ENCODE measurements at places on chromosomes 16 and 17.
A peak's percentile ranks its signal among the peaks of the same experiment; 100 is the strongest.

- peak; percentile 69 for DNase-seq
These were observed 33.8 kb upstream of the CRISPLD2 start for GRCh38 chr16:84785843-84786581.

GRCh38 chr16:66270333-66270927 lies 96.1 kb upstream of the CDH5 start:
- no peak for DNase-seq

DNA sequence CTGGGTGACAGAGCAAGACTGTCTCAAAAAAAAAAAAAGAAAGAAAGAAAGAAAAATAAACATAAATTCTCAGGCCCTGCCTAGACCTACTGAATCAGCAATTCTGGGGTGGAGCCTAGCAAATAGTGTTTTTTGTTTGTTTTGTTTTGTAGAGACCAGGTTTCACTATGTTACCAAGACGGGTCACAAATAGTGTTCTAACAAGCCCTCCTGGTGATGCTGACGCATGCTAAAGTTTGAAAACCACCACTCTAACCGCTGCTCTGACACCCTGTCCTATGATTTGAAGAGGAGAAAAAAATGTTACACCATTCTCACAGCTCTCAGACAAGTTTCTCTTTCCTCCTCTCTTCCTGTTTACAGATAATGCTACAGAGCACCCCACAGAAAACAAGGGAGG lies 1.5 kb downstream of the MRPL10 start:
- no peak for DNase-seq

DNA sequence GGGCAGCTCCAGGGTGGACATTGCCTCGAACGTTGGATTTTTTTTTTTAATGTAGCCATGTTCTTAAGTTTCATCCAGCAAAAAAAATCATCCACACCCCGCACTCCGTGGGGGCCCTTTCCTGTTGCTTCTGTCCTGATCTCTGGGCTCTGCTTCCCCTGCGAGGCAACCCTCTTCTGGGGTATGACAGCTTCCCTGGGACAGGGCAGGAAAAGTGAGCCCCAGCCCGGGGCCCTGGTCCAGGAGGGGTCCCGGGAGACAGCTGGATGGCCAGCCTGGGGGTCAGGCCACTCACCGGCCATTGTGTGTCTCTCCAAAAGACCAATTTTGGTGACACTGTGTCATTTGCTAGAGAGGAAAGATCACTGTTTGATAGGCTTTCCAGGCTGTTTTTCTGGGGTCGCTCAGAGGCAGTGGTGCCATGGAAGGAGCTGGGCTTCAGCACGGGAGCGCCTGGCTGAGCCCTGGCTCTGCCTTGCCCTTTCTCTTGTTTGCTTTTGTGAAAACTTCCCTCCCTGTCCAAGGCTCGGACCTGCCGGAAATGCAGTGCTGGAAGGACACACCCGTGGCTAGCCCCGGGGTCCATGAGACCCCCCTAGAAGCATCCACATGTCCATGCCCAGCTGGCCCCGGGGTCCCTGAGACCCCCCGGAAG lies 41.0 kb upstream of the CHMP6 start:
- DNase-seq = no peak

DNA sequence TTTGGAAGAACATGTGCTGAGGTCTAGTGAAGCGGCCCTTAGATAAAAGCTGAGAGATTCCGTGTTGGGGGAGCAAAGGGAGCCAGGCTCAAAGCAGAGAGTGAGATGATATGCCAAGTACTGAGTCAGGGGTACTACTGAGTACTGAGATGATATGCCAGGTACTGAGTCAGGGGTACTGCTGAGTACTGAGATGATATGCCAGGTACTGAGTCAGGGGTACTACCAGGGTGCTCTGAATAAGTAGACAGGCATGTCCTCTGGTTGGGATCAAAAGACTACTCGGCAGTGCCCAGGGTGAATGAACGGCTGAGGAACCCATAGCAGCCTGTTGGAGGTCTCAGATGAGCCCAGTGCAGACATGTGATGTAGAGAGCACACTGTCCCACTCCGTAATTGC lies 239.0 kb downstream of the SOX9 start:
- no peak for DNase-seq

DNA sequence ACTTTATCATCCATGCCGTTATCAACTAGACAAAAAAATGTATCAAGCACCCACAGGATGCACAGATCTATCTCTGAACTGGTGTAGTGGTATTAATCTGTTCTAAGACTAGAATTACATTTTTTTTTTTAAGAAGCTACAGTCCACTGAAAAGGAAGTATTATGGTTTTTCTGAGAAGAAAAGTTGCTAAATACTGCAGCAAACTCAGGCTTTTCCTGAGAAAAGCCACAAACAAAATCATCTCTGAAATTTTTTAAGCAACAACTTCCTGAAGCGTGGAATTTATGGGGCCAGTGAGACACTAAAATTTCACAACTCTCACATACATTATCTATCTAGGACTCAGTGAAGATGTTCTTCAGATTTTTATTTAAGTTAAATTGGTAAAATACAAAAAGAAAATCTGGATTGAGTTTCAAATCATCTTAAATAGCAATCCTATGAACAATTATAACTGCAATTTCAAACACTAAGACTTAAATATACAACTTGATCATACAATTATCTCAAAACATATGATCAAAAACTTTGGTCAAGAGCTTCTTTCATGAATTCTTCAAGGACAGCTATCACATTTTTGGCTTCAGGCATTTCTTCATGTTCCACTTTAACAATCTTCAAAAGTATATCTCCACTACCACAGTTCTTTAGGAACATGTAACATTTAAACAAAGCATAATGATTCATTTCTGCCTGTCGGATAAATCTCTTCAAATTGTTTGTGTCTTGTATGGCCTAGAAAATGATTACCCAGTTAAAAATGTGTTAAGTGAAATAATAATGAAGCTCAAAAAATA lies 10.5 kb downstream of the C17orf75 start:
- no peak for DNase-seq
